ENCODE measurements at places on chromosomes 3 and 15. TPM values are rescaled to one million over a fixed set of nuclear protein-coding genes. Genes with fewer than 3 reads are reported as not detected.

UNC45A gene
- 56.6 TPM for total RNA-seq

PPP1R14D gene
- not detected for total RNA-seq

RPL22L1 gene
- 137 TPM for total RNA-seq

RPSA gene
- 2,957 TPM for total RNA-seq

SCAMP5 gene
- total RNA-seq, result 8.6 TPM

CD96 gene
- 108 TPM for total RNA-seq

IGSF10 gene
- total RNA-seq, result 0.32 TPM

CYP1A2 gene
- total RNA-seq, result not detected

CD86 gene
- total RNA-seq, result not detected

Data from A375 (cell line).